ENCODE measurements at places on chromosomes 1 and 21.

DNA sequence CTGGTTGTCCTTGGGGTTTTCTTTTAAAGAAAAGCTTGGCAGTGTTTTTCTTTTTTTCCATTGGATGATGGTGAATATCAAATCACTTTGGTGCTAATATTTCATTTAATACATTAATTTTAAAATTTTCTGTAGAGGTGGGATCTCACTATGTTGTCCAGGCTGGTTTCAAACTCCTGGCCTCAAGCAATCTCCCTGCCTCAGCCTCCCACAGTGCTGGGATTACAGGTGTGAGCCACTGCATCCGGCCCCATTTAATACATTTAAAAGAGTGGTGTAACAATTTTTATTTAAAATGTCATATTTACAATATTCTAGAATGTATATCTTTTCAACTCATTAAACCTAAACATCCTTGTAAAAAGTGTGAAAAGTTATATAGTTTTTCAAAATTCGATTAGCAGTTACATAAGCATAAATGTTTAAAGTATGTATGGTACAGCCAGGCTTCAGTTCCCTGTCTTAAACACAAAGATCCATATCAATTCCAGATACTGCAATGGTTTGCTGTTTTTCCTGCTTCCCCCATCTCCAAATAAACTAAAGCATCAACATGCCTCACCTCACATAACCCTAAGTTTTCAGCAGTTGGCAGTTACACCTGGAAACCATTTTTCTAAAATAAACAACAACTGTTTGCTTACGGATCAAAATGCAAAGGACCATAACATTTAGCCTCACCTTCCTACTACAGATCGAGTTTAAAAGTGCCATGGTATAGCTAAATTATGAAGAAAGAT, 8.9 kb upstream of the LGALS8 start:
- DNase-seq = peak; percentile 84

- DNase-seq = no peak
Measured at GRCh38 chr21:14401217-14401616, 18.3 kb upstream of the HSPA13 start.

DNA sequence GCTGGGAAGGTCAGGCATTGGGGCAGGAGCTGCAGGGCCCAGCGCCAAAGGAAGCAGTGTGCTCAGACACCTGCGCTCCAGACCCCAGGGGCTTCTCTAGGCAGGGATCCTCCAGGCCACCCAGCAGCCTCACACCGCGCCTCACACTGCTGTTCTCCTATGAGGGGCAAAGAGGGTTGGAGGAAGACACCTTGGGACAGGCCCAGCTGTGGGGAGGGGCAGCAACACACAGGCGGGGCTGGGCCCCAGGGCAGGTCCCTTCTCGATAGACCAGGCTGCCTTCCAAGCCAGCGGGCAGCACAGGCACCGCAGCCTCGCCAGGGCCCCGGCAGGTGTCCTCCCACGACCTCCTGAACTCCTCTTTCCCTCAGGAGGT, 20.7 kb upstream of the PRSS38 start:
- DNase-seq = no peak

- no peak for DNase-seq
Measured at GRCh38 chr21:44303490-44303981, 3.7 kb downstream of the PFKL start.

- no peak for DNase-seq
Measured at GRCh38 chr1:201265756-201266155, 17.6 kb upstream of the PKP1 start.

DNA sequence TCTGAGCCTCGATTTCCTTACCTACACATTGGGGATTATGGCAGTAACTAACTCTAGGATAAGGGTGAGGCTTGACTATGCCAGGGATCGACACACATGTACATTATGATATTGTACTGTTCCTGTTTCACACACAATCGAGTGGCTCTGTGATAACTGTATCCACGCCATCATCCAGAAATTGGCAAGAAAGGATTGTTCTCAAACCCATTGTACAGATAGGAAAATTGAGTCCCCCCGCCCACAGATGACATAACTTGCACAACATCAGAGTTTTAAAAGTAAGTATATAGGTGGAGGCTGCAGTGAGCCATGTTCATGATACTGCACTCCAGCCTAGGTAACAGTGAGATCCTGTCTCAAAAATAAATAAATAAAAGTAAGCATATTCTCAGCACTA, 3.8 kb downstream of the KANK4 start:
- DNase-seq = no peak

DNA sequence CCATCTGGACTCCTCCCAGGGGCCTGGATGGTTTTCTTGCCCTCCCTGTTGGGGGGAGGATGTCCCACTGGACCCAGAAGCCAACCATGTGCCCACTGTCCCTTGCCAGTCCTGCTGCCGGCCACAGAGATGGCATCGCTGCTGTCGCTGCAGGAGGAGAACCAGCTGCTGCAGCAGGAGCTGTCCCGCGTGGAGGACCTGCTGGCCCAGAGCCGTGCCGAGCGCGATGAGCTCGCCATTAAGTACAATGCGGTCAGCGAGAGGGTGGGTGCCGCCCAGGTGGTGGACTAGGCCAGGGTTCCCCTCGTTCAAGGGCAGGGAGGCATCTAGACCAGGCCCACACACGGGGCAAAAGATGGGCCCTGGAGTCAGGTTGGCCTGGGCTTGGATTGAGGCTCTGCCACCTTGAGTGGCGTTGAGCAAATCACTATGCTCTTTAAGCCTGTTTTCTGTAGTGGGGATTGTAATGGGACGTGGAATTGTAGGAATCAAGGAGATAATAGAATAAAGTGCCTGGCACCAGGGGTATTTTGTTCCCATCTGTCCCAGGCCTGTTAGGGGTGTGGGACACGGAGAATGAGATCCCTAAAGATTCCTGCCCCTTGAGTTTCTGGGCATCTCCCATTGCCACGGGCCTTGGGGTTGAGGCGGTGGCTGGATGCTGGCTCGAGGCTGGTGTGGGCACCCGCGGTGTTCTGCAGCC, 2.6 kb downstream of the CROCC start:
- DNase-seq = no peak

DNA sequence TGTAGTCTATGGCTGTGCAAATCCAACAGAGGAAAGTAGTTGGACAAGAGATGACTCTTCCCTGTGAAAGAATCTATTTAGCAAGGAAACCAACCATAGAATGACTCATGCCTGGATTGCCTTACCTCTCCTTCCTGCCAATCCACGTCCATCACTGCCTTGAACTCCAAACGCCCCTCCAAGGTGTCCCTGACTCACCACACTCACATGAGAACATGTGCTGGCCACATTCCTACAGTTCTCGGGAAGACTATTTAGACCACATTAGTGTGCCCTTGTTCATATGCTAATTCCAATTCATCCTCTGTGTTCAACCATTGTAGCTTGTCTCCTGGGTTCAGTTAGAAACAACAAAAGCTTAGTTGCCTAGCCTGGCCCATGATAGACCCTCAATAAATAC, 157.3 kb downstream of the SLC30A10 start:
- DNase-seq = no peak
